Smooth muscle cell of the brain vasculature (primary cell): ENCODE measurements at places on chromosomes 7 and 10.

- no peak for DNase-seq
Measured at GRCh38 chr10:14173706-14174594, 156.8 kb downstream of the FRMD4A start.

DNA sequence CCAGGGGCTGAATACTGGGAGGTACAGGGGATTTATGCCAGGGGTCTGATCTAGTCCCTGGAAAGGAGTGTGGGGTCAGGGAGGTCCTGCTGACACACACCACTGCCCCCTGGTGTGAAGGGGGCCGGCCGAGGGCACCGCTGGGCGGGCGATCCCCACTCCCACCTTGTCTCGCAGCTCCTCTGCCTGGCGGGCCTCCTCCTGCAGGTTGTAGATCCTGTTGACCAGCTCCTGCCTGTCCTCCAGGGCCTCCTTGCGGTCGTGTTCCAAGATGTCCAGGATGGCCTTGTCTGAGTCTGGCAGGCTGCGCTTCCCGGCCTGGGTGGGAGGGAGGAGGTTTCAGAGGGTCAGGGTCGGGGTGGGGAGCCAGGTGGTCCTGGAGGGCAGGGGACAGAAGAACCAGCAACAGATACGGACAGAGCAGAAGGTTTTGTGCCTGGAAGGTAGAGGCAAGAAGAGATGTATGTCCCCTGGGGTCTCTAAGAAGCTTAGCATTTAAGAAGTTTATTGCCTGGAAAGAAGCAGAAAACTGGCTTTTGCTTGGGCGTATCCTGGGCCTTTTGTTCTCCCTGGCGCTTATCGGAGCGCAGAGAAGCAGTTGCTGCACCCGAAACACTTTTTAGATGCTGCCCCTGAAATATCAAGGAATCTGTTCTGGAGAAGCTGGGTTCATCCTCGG, 94.5 kb upstream of the GNA12 start:
- no peak for DNase-seq

DNA sequence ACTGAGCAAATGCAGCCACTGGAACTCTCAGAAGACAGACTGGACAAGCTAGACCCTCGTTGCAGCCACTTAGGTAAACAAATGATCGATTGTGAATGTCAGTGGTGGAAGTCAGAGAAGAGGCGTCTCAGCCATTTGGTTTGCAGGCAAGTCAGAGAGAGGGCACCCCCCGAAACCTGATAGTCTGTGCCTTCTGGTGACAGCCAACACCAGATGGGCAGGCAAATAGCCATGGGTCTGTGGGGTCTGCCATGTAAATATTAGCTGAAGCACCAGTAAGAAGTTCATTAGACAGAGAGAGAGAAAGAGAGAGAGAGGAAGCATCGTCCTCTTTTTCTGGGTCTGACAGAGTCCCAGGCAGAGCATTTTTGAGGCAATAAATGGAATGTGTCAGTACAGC, 5.4 kb downstream of the PPP1R17 start:
- DNase-seq = no peak

GRCh38 chr7:33666531-33666930, 238.8 kb upstream of the BMPER start:
- DNase-seq = no peak

GRCh38 chr7:46033592-46033991, 112.5 kb upstream of the IGFBP3 start:
- no peak for DNase-seq

DNA sequence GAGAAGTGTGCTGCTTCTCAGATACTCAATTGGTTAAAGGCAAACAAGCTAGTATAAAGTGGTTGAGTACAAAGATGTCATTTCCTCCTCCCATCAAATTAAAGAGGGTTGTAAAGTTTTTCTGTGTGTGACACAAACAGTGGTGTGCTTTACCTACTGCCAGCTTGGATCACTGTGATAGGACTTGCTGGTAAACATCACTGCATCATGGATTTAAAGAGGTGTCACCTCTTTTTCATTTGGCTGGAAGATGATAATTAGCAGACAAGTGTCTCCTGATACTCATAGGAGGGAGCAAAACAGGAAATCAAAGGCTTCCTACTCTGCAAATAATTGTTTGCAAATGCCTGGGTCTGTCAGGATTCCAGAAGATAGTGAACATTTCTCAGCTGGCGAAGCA, 200.5 kb downstream of the MDFIC start:
- no peak for DNase-seq
